HFFc6 (cell line): ENCODE measurements at places on chromosomes 3 and 15. TPM values are rescaled to one million over a fixed set of nuclear protein-coding genes. Genes with fewer than 3 reads are reported as not detected.

RTP4 gene
- total RNA-seq: not detected in 2 replicates

DNA sequence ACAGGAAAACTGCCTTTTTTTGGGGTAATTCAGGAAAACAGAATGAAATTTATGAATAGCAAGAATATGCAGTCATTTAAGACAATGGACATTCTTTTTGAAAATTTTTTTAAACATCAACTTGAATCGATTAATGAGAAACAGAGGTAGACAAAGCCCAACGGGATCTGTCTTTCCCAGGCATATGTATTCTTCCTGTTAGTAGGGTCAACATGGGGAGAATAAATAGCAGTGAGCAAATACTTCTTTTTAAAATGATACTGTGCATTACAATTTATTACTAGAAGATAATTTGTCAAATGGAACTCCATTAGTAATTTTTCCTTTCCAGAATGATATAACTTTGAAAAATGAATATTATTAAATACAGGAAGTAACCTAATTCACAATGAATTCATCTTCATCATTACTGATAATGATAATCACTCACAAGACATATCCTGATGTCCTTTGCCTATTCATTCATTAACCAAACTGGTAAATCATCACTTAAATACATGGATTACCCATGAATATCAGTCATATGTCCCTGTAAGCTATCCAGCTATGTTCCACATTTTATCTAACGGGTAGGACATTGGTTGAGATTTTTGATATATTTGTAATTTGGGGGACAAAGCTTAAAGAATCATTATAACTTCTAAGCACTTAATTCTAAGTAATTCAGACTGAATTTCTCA lies 209.2 kb upstream of the CDIN1 start:
- no peak for DNase-seq

DNA sequence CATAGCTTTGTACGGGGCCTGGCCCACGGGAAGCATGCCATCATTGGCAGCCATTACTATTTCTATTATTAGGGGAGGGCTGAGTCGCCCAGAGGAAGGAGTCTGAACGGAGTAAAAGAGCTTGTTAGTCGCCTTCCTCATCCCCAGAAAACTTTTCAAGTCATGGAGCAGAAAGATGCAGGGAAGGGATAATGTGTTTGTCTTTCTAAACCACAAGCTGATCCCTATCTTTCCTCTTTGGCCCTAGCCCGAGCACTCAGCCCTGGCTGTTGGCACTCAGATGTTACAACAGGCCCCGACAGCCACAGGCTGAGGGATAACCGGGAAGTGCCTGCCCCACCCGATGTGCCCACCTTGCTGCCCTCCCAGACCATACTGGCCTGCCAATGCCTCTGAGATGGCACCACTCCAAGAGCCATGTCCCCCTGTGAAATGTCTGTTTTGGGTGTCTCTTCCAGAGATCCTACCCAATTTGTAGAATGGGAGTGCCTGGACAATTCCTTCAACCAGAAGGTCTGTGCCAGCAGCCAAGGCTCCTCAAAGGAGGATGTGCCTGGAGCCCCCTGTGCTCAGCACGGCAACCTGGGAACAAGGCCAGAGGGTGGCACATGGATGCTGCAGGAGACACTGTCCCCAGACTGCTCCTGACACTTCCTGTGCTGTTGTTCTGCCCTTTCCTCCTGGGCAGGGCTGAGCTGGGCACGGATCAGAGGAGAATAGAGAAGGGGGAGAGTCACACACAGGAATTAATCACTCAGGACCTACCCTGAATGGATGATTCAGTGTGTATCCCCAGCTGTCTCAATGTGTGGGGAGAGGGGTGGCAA lies 10.8 kb downstream of the PAK6 start:
- peak; percentile 84 for DNase-seq

IREB2 gene
- total RNA-seq: 34.9 to 38.8 TPM (median 38.6 TPM) in 3 replicates

- DNase-seq: peak; percentile 76
Observed at GRCh38 chr3:110414855-110415254, 656.8 kb upstream of the NECTIN3 start.

- no peak for DNase-seq
Observed at GRCh38 chr15:26098801-26099200, 235.7 kb upstream of the ATP10A start.

PPP1R14D gene
- total RNA-seq: not detected in 3 replicates

- DNase-seq: peak; percentile 40
Observed at GRCh38 chr15:88657326-88658069, 18.7 kb downstream of the ISG20 start.

GRIP2 gene
- 0.10 TPM in 1 of 3 replicates, not detected in the others for total RNA-seq

DNA sequence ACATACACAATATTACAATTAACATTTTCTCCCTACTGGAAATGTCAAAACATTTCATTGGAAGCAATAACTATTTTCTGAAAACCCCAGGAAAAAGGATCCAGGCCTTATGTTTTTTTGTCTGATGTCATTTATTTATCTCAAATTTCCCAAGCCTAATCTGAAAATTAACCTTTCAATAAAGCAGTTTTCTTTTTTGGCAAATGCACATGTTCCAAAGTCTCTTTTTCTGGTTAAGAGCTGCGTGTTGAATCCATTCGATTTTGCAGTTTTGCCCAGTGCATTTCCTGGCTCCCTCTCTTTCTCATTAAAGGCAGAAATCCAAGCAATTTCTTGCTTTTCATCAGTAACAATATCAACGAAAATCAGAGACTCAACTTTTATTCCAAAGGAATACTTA lies 222.3 kb downstream of the NR1D2 start:
- DNase-seq: no peak

RLBP1 gene
- total RNA-seq: not detected in 3 replicates

DNA sequence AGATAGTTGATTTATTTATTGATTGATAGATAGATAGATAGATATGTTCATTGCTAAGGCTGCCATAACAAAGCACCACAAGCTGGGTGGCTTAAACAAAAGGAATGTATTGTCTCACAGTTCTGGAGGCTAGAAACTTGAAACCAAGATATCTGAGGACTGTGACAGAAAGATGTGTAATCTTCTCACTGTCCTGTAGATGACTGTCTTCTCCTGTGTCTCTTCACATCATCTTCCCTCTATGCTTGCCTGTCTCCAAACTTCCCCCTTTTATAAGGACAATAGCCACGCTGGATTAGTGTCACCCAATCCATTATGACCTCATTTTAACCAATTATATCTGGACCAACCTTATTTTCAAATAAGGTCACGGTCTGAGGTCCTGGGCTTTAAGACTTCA lies 40.9 kb downstream of the GNB4 start:
- DNase-seq: peak; percentile 60

UBE2Q2 gene
- total RNA-seq: 38.8 to 44.6 TPM (median 43.6 TPM) in 3 replicates

DNA sequence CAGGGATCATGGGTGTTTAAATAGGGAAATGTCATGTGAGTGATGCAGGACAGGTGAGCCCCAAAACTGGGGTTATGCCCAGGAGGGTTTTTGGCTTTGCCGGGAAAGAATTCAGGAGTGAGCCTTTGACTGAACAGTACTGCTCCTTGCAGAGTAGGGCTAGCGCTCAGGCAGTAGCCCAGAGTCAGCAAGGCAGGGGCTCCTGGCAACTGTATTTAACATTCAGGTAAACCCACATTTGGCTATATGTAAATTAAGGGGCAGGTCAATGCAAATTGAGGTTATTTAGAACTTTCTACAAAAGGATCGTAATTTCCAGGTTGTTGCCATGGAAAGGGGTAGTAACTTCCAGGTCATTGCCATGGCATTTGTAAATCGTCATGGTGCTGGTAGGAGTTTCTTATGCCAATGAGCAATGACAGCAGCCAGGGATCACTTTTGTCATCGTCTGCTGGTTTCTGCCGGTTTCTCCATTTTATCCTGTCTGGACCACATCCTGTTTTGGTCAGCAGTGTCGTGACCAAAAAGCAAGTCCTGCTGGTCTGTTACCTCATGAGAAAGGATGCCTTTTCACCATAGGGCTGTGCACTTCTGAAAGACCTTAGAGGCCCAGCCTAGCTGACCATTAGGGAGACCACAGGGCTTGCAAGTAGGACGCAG lies 24.3 kb downstream of the MTHFS start:
- DNase-seq: peak; percentile 89

GRCh38 chr15:68983961-68984481 lies 30.5 kb upstream of the NOX5 start:
- DNase-seq: no peak

DNA sequence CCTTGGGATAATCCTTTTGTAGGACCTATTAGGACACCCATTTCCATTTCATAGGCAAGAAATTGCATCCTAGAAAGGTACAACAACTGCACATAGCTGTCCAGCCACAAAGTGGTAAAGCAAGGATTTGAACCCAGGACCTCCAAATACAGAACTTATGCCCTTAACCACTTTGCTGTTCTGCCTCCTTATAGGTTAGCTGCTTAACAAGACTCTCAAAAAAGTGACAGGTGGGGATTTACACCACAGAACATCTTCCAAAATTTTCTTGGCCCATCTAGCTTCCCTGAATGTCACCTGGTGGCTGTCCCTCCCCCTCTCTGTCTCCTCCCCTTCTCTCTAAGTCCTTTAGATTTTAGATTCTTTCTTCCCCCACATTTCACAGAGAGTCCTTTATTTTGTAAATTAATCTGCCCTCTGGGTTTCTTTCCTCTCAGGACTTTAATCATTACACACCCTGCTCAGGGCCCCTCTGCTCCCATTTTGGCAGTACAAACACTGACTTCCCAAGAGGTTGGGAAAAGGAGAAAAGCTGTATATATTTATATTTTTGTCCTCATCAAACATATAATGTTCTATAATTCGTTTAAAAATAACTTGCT lies 120.6 kb downstream of the CPNE4 start:
- DNase-seq: no peak

RAB8B gene
- 21.3 to 35.9 TPM (median 25.9 TPM) in 3 replicates for total RNA-seq

- no peak for DNase-seq
Observed at GRCh38 chr3:134809427-134810051, 14.5 kb downstream of the EPHB1 start.

DNA sequence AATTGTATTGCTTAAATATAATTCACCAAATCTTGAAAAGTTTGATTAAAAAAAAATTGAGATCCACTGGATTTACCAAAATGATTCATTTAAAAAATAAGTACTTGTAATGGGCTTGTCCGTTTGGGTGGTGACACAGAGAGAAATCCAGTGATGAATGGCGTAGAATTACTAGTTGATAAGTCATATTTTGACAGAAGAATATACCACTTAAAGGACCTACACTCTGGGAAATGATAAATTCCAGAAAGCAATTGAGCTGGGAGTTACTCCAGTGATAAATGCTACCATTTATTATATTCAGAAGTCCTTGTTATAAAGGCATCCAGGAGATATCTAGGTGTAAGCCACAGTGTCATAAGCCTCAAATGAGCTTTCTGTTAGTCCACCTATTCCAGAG lies 141.8 kb upstream of the CFAP20DC start:
- DNase-seq: no peak

DNA sequence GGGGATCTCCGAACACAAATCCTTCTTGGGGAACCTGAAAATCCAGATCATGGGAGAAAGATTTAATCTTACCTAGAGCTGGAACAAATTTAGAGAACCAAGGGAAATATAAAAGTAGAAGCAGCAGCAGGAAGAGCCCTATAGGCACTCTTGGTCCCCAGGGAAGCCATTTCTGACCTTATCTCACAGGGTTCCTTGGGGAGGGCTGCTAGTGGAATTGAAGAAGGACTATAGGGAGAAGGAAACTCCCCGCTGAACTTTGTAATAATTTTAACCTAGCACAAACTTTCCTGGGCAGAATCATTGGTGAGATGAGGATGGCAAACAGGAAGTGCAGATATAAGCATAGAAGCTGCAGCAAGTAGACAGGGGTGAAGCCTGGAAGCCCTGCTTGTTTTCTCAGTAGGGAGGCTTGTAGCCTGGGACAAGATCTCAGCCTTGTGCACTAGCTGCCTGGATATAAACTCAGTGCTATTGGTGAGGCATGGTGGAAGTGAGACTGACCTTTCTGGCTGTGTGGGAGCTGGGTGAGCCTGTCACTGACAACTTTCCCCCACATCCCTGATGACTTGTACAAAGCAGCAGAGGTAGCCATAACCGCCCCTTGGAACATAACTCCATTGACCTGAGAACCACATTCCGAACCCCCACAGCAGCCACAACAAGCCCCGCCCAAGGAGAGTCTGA lies 343.0 kb upstream of the TGFBR2 start:
- DNase-seq: no peak

DNA sequence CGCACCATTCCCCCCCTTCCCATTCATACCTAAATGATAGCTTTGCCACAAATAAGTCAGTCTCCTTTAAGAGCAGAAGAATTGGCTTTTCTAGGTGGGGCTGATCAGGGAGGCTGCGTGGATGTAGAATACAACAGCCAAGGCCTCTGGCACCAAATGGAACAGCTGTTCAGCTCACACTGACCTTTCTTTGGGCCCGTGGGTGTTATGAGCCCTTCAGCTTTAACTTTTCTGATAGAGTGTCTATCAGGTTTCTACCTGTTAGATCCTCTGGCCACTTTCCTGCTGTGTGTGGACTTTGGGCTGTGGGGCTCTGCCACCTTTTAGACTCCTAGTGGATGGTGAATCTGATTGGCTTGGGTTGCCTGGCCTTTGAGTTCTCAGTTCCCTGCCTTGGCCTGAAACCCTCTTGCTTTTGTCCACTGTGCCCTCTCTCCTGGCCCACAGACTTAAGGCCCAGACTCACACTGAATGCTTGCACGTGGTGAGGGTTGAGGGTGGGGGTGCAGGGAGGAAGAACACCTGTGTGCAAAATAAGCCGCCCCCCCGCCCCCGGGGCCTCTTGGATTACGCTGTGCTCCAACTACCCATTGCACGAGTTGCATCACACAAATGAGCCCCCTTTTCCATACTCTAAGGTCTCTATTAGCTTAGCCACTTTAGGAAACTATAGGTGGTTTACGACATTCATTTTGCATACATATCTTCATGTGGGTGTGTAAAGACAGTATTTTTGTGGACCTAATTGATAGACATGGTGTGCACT lies 1.3 kb upstream of the RFX7 start:
- DNase-seq: no peak

- DNase-seq: no peak
Observed at GRCh38 chr3:85495602-85496001, 536.8 kb downstream of the CADM2 start.

SCN5A gene
- total RNA-seq: not detected in 3 replicates

RETNLB gene
- total RNA-seq: not detected in 3 replicates

GRCh38 chr3:71987828-71988227 lies 202.9 kb upstream of the PROK2 start:
- DNase-seq: no peak

GRCh38 chr3:13496879-13497278 lies 16.8 kb downstream of the HDAC11 start:
- DNase-seq: no peak

DNA sequence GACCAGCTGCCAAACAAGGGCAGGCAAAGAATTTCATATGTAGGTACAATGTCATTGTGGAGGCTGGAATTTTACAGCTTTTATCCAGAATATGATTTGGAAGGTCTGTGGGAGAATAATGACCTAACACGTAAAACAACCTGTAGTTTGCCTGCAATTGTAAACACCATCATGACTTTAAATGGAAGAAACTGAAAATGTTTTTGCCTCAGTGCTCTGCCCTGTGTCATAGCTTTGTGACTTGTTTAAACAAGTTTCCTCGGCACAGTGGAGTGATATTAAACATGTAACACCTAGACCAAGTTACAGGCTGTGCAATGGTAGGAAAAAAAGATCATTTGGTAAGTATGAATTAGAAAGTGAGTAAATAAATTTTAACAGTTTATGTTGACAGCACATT lies 171.6 kb upstream of the MBNL1 start:
- no peak for DNase-seq
